ENCODE measurements at places on chromosomes 7 and 10.

- DNase-seq: no peak
Observed at GRCh38 chr10:16968416-16969041, 151.3 kb upstream of the RSU1 start.

- DNase-seq: no peak
Observed at GRCh38 chr7:9022456-9022855, 589.0 kb downstream of the NXPH1 start.

- DNase-seq: no peak
Observed at GRCh38 chr10:70197235-70197945, 27.1 kb upstream of the SAR1A start.

- DNase-seq: no peak
Observed at GRCh38 chr10:35398908-35399307, 62.6 kb downstream of the CCNY start.

- no peak for DNase-seq
Observed at GRCh38 chr10:103124420-103125096, 68.5 kb downstream of the NT5C2 start.

DNA sequence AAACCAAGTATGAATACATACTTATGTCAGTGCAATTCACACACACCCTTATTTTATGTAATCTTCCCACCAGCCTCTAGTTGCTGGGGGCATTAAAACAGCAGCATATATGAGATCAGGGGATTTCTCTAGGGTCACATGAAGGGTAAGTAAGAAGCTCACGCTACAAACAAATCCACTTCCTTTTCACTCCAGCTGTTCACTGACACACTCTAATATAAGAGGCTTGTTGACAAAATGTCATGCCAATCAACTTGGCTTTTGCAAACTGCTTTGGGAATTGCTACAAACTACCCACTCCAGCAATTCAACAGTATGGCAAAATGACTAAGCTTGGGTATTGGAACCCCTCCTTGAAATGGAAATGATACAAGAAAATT is 10.3 kb downstream of the FAM3C start:
- peak; percentile 69 for DNase-seq

GRCh38 chr7:72023926-72024325 is 388.2 kb downstream of the CALN1 start:
- no peak for DNase-seq

DNA sequence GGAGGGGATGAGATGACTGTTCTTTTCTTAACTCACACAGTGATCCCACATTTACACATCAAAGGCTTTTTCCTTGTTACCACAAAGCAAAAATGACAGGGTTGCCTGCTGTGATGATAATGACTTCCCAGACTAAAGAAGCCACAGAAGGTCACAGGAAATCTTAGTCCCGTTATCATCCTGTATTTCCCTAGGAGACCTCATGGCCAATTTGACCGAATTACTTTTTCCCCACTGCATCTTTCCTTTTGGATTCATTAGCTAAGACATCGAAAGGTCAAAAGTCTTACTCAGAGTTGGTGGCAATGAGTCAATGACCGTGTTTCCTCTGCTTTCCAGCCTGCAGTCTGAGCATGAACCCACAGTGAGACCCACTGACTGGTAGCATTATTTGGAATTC is 130.1 kb upstream of the INHBA start:
- DNase-seq: no peak

DNA sequence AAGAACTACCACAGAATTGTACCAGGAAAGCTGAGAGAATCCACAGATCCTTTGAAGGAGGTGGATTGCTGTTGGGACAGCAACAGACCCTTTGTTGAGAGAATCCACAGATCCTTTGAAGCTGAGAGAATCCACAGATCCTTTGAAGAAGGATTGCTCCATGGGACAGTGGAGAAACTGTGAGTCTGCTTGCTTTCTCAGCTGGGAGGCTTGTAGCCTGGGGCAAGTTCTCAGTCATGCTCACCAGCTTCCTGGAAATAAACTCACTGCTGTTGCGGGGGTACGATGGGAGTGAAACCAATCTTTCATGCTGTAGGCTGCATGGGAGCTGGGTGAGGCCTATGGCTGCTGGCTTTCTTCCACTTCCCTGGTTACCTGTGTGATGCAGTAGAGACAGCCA is 106.3 kb downstream of the C7orf25 start:
- DNase-seq: no peak

DNA sequence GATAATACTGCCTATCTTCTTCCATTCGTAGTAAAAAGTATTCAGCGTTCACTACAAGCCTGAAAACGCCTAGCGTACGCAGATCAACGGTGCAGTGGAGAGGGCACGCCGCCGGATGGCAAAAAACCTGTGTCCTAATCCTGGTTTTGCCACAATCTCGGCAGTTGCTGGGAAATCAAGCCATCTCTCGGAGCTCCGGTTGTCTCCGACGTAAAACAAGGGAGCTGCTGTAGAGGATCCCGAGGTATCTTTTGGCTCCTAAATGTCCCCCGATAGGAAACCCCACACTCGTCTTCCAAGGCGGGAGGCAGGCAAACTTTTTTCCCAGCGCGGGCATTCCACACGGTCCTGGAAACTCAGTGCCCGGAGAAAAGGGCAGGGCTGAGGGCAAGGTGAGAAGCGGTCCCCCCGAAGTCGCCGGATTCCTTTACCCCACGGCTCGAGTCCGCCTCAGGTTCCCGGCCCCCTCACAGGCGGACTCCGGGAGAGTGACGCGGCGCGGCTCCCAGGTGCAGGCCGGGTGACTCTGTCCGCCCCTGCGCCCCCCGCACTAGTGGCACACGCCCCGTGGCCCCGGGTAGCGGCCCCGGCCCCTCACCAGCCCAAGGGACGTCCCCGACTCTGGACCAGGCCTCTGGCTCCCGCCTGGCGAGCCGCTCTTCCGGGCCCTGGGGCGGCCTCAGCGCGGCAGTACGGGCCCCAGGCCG is 649 bp downstream of the IDE start:
- no peak for DNase-seq

DNA sequence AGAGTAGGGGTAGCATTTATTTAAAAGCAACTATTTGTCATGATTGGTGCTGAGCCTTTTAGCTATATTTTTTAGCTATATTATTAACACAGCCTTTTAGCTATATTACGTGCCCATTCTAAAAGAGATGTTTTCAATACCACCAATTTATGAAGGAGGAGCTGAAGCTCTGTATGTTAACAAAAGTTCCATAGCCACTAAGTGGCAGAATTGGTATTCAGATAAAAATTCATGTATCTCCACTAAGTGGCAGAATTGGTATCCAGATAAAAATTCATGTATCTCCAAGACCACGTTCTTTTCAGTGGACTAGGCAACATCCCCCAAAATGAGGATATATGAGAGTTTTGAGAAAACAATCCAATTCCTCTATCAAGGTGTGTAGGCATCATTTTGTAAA is 268.6 kb downstream of the HGF start:
- DNase-seq: no peak

DNA sequence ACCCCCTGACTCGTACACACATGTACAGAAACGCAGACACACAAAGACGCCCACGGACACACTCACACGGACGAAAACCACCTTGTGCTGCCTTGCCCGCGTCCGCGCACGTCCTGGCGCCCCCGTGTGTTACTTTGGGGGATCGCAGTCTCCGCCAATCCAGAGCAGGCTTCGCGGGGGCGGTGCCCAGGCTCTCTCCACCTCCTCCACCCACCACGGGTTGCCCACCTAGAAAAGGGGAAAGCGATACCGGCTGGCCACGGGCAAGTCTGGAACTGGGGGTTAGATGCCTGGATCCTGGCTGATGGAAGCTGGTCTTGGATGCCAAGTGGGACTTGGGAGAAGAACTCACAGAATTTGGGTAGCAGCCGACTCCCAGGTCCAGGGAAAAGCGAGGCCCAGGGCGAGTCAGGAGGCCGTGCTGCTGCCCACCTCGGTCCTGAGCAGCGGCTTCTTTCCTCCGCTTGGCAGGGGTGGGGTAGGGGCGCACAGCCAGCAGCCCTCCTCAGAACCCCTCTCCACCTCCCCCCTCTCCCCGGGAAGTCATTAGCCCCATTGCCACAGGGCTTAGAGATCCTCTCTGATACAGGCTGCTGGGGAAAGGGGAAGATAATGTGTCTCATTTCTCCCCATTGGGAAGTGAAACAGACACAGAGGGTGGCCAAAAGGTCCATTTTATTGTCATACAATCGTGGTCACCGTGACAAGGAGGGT is 4.6 kb upstream of the VGF start:
- no peak for DNase-seq

GRCh38 chr7:30927559-30927958 is 15.9 kb downstream of the AQP1 start:
- DNase-seq: no peak

DNA sequence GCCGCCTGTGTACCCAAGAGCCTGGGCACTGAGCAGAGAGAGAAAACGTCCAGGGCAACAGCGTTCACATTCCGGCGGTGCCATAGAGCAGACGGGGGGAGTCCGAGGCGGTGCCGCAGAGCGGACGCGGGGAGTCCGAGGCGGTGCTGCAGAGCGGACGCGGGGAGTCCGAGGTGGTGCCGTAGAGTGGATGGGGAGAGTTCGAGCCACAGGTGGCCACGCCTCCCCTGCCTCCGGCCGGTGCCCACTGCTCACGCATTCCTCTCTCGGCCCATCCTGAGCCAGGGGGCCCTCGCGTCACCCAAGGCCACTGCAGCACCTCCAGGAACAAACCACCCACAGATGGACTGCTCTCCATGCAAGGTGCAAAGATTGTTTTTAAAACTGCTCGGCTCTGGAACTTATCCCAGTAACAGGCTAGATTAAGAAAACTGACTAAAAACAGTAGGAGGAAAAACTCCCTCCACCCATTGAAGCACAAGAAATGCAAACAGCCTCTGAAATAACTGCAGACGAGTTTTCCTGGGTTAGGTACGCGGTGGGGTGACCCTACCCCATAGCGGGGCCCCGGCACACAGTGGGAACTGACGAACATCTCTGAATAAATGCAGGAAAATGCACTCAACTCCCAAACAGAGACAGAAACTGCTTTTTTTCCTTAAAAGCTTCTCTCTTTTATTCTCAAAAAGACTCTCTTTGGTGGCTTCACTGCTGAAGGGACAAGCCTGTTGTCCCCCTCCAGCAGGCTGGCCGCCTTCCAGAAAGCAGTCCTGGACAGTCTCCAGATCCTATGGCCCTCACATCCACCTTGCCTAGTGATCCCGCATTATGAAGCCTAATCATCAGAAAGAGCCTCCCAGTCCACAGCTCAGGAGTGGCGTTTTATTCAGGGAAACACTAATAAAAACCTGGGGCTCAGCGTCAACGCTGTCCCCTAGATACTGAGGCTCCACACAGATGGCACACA is 55.9 kb downstream of the DIP2C start:
- no peak for DNase-seq

DNA sequence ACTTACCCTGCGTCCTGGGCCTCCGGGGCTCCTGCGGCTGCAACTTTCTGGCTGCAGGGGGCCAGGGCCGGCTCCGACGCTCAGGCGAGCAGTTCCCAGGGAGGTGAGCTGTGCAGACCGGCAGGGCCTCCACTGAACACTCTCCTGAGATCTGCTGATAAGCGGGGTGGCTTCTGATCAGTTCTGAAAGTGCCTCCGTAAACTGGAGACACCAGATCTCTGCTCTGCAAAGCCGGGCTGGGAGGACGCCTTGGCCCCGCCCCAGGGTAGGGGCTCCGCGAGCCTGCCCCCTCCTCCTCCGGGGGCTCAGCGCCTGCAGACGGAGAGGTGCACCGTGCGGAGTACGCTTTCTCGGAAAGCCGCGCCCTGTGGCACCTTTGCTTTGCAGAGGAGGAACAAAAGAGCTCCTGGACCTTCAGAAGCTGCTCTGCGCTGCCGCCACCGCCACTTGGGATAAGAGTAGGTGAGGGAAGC is 141.3 kb upstream of the VKORC1L1 start:
- DNase-seq: no peak

DNA sequence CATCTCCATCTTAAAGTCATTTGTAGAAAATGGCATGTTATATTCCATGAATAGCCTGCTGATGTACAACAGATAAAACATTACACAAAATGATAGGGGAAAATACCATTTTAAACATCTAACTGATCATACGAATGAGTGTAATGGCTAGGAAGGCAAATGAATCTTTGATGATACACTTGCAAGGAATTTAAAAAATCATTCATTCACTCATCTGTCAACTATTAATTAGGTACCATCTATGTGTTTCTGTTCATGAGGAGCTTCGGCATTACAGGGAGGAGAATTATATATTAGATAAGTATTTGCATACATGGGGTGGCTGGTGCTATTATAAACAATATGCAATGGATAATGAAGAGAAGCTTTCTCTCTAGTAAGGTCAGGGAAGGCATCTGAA is 183.7 kb downstream of the CACNB2 start:
- no peak for DNase-seq

- DNase-seq: no peak
Observed at GRCh38 chr10:12221323-12222298, 25.6 kb downstream of the CDC123 start.

DNA sequence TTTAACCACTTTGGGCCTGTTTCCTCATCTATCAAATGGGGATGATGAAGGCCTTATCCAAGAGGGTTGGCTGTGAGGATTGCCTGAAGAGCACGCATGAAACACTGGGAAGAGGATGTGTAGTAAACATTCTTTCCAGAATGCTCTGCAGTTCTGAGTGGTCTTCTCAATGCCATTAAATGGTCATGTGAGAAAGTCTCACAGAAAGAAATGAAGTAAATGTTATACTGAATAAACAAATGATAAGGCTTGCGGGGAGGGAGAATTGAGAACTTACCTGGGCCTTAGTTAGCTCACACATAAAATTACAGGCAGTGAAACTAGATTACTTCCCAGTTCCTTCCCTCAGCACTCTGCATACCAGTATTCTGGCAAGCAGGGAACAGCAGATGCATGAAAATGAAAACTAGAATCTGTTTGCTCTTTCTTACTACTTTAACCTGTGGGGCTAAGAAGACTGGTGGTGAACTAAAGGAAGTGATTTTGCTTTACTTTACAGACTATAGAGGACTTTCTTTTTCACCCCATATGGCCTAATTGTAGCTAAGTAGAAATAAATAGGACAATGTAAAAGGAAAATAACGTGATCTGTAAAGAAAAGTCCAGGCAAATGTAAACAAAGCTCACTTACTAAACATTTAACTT is 135.3 kb upstream of the CCDC6 start:
- no peak for DNase-seq

- DNase-seq: no peak
Observed at GRCh38 chr10:110845756-110846620, 25.7 kb upstream of the PDCD4 start.

DNA sequence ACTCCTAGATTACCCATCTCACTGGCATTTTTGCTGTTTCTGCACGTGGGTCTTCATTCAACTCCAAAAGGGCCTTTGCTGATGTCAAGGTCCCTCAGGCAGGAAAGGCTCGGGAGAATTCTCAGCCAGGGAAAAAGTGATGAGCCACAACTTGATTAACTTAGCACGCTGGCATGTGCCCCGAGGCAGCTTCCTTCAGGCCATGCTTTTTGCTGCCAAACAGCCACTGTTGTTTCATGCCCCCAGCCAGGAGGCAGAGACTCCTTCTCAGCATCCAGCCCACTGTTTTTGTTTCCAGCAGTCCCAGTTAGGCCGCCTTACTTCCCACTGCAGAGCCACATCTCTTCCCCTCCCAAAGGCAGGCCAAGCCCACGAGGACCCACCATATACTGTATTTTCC is 266.5 kb upstream of the YAE1 start:
- DNase-seq: no peak

GRCh38 chr10:15824498-15824897 is 35.8 kb downstream of the MINDY3 start:
- DNase-seq: no peak

- no peak for DNase-seq
Observed at GRCh38 chr10:89900554-89900953, 199.2 kb downstream of the KIF20B start.
